Forelimb muscle (tissue), 1 donor: ENCODE measurements at places on chromosomes 3 and 15. TPM values are rescaled to one million over a fixed set of nuclear protein-coding genes. Genes with fewer than 3 reads are reported as not detected.

DNA sequence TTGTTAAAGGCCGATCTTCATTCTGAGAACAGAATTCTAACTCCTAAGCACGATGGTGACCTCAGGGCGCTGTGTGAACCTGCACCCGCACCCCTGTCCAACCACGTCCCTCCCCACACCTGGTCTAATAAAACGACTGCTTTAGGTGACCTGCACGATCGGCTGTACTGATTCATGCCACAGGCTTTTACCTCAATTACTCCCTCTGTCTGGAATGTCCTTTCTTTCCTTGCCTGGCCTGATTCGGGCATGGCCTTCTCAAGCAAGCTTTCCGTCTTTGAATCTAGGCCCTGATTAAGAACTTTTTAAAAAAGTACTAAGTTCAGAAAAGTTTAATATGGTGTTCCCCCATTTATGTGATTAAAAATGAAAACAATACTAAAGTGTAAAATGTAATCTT, 842 bp upstream of the U2SURP start:
- no peak for DNase-seq

DNA sequence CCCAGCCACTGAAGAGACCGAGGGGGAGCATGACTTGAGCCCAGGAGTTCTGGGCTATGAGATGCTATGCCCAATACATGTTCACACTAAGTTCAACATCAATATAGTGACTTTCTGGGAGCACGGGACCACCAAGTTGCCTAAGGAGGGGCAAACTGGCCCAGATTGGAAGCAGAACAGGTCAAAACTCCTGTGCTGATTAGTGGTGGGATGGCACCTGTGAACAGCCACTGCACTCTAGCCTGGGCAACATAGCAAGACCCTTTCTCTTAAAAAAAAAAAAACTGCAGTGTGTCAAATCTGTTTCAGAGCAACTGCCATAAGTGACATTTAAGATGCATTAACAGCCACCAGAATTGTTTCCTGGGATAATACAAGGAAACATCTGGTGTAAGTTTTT, 9.8 kb downstream of the HES1 start:
- no peak for DNase-seq

DNA sequence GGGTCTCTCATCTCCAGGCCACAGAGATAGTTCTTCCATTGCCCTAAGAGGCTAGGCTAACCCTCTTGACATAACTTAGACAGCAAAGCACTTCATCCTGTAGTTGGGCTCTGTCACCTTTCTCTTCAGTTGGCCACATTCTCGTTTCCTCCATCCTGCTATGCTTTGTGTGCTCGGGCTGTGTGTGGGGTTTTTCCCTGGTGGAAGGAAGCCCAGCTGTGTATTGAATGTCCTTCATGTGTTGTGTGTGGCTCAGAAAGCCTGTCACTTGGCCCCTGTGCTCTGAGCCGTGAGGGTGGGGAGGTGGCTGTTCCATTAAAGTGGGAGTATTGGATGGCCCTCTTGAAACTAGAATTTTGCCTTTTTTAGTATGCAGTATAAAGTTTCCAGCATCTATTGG, 8.8 kb upstream of the EXOG start:
- DNase-seq = no peak

The GPR62 gene
- 0.89 TPM for polyA plus RNA-seq

The SLC2A2 gene
- not detected for polyA plus RNA-seq
